T47D (cell line): ENCODE measurements at places on chromosomes 11 and 22.
A peak's percentile ranks its signal among the peaks of the same experiment; 100 is the strongest.

DNA sequence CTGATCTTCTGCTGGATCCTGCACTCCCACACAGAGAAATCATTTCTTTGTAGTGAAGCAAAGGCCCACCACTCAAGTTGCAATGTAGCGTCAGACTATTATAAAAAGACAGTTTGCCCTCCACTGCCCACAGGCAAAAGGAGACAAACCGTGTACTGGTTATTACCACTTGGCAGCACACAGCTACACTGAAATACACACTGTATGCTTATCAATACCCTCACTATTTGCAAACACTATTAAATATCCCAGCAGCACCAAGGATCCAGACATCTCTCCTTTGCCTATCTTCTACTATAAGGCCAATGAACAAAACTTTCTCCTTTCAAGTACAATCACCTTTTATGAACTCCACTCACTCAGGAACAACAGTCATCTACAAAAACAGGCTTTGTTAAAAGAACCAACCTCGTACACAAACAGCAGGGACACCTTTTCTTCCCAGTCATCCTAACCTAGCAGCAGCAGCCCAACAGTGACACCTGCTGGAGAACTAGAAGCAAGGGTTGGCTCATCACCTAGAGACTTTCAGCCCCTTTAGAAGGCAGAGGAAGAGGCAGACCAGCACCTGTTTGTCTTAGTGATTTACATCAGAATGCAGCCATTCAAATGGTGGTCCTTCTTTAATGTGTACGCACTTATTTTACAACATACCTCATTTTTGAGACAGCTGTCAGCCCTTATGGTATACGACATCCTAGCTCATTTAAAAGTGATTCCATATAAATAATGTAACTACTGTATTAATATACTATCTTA lies 56.1 kb downstream of the AMBRA1 start:
- DNase-seq, result peak; percentile 64

- no peak for DNase-seq
Measured at GRCh38 chr22:48880749-48881148, 946.9 kb downstream of the BRD1 start.

GRCh38 chr11:11841116-11841722 lies 553 bp upstream of the USP47 start:
- DNase-seq, result peak; percentile 30

DNA sequence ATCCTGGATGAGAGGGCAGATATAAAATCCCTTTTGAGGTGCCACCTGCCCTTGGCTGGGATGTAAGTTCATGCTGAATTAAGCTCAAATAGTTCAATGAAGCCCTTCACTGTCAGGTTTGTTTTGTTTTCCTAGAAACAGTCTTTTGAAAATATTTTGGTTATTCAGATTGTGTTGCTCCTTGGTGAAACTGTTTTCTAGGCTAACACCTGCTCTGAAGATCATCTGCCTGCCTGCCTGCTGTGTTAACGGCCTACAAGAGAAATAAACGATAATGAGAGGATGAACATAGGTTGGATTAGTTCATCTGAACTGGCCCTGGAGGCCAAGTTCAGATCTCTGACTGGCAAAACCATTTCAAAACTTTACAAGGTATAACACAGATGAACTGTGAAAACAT lies 67.4 kb downstream of the ZBTB44 start:
- no peak for DNase-seq
